ENCODE measurements at places on chromosomes 3 and 15.

DNA sequence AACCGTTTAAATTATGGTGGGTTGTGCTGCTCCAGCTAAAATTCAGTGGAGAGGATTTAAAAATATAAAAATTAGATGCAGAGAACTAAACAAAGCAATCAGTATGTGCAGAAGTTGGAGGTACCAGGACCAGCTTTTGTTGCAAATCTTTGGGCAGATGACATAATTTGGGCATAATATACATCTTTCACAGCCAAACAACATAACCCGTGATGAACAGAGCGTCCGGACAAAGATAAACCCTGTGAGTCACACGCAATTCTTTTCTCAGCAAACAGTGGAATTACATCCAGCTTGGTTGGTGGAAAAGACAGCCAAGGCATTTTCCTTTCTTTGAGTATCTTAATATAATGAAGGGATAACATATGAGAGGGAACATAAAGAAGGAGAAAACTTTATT, 419.4 kb upstream of the ADAMTS9 start:
- no peak for DNase-seq

- DNase-seq = no peak
These were observed 124.1 kb downstream of the GADL1 start for GRCh38 chr3:30770387-30770786.

DNA sequence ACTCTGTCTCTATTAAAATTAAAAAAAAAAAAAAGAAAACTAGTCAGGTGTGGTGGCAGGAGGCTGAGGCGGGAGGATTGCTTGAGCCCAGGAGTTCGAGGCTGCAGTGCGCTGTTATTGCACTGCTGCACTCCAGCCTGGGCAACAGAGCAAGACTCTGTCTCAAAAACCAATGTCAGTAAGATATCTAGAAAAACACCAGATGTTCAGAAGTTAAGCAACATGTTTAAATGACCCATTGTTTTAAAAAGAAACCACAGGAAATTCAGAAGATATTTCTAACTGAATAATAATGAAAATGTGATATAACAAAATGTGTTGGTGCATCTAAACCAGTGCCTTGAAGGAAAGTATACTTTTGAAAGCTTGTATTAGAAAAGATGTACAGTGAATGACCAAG, 203.4 kb upstream of the CGNL1 start:
- no peak for DNase-seq

- DNase-seq = no peak
These were observed 217.8 kb downstream of the UACA start for GRCh38 chr15:70545526-70545925.

GRCh38 chr3:42827654-42828053, 18.4 kb downstream of the ACKR2 start:
- DNase-seq = no peak

DNA sequence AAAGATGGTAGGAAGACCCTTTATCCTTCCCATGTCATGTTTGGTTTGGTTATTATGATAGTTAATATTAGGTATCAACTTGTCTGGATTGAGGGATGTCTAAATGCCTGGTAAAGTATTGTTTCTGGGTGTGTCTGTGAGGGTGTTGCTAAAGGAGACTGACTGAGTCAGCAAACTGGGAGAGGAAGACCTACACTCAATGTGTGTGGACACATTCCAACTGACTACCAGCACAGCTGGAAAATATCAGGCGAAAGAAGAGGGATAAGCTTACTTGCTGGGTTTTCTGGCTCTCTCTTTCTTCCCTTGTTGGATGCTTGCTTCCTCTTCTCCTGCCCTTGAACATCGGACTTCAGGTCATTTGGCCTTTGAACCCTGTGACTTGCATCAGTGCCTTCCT, 1227.6 kb upstream of the EPHA6 start:
- no peak for DNase-seq

GRCh38 chr3:129777806-129778205, 115.7 kb downstream of the TMCC1 start:
- no peak for DNase-seq

DNA sequence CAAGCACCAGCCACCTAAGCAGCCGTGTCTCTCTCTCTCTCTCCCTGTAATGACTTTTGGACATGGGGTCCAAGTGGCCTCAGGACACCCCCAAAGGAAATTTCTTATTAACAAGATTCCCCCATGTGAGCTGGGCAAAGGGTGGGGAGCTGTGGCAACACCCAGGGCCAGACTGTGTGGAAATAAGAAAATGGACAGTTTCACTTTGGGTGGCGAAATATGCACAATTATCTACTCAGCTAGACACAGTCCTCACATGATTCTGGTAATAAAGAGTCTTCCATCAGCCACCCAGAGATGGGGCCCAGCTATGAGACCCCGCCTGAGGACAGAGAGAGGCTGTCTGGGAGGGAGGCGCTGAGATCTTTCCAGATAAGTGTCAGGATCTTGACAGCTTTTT, 96.8 kb upstream of the TPM1 start:
- DNase-seq = no peak

GRCh38 chr15:37208146-37209040, 108.0 kb upstream of the MEIS2 start:
- no peak for DNase-seq

DNA sequence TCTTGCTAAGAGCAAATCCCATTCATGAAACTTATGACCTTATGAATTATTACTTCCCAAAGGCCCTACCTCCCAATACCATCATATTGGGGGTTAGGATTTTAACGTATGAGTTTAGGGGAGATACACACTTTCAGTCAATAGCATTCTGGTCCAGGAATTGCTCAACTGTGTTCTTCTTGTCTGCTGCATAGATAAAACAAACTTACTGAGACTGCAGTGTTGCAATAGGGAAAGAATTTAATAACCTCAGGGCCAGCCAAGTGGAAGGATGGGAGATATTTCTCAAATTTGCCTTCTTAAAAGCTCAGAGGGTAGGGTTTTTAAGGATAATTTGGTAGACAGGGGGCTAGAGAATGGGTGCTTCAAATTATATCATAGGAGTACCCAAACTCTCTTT, 625.8 kb downstream of the OTOL1 start:
- DNase-seq = no peak

GRCh38 chr15:95742836-95743235, 587.7 kb upstream of the NR2F2 start:
- no peak for DNase-seq

DNA sequence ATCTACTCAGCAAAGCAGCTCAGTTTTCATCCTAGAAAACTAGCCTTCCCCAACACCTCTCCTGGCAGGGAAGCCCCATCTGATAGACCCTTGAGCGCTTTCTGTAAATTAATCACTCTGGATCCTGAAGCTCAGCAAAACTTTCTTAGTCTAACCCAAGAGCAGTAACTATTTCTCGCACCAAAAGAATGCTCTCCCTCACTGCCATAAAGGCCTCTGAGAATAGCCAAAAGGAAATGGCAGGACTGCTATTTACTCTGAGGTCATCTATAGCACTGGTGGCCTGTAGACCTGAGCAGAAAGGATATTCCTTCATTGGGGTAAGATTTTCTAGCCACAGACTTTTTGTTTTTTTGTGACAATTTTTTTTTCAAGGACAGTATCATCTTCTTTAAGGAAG, 345.8 kb upstream of the ADAMTS9 start:
- no peak for DNase-seq

- DNase-seq = no peak
These were observed 9.0 kb downstream of the PIK3R4 start for GRCh38 chr3:130737622-130738021.

- DNase-seq = no peak
These were observed 1165.2 kb downstream of the TBL1XR1 start for GRCh38 chr3:176032043-176032442.

- DNase-seq = no peak
These were observed 146.3 kb upstream of the RGMA start for GRCh38 chr15:93235269-93235668.

- DNase-seq = no peak
These were observed 45.2 kb downstream of the ATP2B2 start for GRCh38 chr3:10459954-10460754.

DNA sequence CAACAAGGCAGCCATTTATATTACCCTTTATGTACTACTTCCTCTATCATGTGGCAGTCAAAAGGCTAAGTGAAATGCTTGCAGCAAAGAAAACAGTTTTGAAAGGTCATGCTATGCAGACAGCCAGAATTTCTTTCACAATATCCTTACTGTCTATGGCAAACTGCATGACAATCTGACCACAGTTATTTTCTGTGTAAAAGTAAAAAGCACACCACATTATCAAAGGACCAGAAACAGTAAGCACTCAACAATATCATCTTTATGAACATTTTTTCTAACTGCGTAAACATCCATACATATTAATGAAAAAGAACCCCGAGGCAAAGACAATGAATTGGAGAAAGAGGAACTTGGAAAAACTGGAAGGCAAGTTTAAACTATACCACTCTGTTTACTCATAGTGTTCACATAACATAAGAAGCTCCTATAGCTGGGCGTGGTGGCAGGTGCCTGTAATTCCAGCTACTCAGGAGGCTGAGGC, 47.9 kb downstream of the PIK3CB start:
- DNase-seq = no peak

DNA sequence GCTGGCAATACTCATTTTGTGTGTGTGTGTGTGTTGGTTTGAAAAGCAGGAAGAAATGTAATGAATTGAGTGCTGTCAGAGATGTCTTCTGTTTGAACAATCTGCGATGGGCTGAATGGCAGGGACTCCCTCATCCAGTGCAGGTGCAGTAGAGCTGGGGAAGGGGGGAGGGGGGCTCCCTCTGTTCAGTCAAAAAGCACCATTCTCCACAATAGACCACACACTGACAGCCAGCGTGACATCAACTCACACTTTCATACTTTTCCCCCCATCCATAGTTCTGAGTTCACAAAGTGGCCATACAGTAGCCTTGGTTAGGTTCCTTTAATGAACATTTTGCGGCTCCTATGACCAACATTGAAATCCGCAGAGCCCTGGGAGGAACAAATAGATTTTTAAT, 10.4 kb downstream of the SOX2 start:
- no peak for DNase-seq

DNA sequence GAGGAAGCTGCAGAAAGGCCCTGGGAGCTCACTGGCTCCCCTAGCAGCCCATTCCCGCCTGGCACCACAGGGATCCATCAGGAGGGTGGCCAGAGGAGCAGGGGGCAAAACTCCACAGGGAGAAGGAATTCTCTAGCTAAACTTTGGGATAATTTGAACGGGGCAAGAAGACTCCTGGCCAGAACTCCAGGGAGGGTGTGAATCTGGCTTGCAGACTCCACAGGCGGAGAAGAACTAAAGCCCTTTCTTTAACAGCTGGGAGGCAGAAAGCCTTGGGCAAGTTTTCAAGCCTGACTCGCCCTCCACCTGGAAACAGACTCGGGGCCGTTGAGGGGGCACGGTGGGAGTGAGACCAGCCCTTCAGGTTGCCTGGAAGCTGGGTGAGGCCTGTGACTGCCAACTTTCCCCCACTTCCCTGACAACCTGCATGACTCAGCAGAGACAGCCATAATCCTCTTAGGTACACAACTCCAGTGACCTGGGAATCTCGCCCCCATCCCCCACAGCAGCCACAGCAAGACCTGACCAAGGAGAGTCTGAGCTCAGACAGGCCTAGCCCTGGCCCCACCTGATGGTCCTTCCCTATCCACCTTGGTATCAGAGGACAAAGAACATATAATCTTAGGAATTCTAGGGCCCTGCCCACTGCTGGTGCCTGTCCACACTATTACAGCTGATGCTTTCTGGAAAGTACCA, 28.6 kb downstream of the SLC27A2 start:
- no peak for DNase-seq

GRCh38 chr3:46276497-46277099, 34.3 kb downstream of the CCR3 start:
- DNase-seq = peak; percentile 59

DNA sequence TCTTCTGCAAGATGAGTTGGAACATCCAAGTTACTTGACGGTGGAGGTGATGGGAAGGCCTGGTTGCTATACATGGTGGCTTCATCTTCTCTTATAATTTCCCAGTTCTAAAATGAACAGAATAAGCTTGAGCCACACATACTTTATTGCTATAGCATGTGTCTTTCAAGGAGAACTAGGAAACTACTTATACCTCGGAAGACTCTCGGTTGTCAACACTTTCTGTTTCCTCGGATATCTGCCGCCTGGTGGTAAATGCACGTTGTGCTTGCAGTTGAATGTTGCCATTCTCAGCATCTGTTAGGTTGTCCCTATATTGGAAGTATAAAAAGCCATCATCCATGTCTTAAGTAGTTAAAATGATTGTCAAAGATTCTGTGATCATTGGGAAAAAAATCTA, 117.5 kb upstream of the PRTG start:
- DNase-seq = no peak

- DNase-seq = no peak
These were observed 32.2 kb downstream of the SLC41A3 start for GRCh38 chr3:126051741-126052140.

- DNase-seq = no peak
These were observed 136.9 kb downstream of the FRMD5 start for GRCh38 chr15:44058126-44058525.

GRCh38 chr3:13066236-13066635, 7.0 kb downstream of the IQSEC1 start:
- DNase-seq = no peak

GRCh38 chr3:182325213-182325950, 467.9 kb upstream of the ATP11B start:
- no peak for DNase-seq

GRCh38 chr15:75809986-75810750, 33.1 kb upstream of the UBE2Q2 start:
- DNase-seq = no peak

- DNase-seq = no peak
These were observed 22.4 kb downstream of the GYG1 start for GRCh38 chr3:149013726-149014125.

DNA sequence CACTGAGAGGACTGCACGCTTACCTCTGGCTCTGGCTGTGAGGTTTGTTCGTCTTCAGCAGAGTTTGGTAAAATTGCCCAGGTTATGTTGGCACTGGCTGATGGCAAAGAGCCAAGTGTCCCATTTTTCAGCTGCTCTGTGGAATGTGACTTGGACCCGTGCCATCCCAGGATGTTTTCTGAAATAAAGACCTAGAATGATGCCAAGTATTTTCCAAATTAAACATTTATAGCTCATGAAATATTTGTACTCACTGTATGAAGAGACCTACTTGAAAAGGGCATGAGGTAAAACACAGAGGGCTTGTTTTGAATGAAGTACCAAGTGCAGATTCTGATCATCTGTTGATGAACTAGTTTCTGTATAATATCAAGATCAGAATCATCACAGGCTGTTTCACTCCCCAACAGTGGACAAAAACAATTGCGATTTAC, 200.5 kb downstream of the STT3B start:
- DNase-seq = no peak

- no peak for DNase-seq
These were observed 401.7 kb downstream of the NLGN1 start for GRCh38 chr3:173799060-173799816.

Measured in stimulated activated CD4-positive, alpha-beta T cell treated with anti-CD3 and anti-CD28 coated beads, TNF-alpha, amount 100 ng/mL, for 4 hours (primary cell).